Uterine smooth muscle cell (primary cell): ENCODE measurements at places on chromosomes 16 and 17. TPM values are rescaled to one million over a fixed set of nuclear protein-coding genes. Genes with fewer than 3 reads are reported as not detected.

The OR3A2 gene
- total RNA-seq: under 0.01 and 0.12 TPM in 2 replicates

The SLC35G6 gene
- total RNA-seq: not detected in 2 replicates

The SCNN1G gene
- total RNA-seq: not detected in 2 replicates

The KRTAP9-8 gene
- not detected in 2 replicates for total RNA-seq

The SOCS1 gene
- 3.9 and 5.0 TPM in 2 replicates for total RNA-seq

The PPM1E gene
- 0.55 and 1.2 TPM in 2 replicates for total RNA-seq

The CDRT4 gene
- 2.1 and 4.1 TPM in 2 replicates for total RNA-seq

The KLHL10 gene
- total RNA-seq: 0.12 TPM in 1 of 2 replicates, not detected in the other

The SPATA32 gene
- 0.12 TPM in 1 of 2 replicates, not detected in the other for total RNA-seq

The TK1 gene
- 84.1 and 209 TPM in 2 replicates for total RNA-seq

The SLC6A2 gene
- total RNA-seq: not detected in 2 replicates

The PPY gene
- total RNA-seq: not detected in 2 replicates

The ADAT1 gene
- 59.1 and 101 TPM in 2 replicates for total RNA-seq

The CLEC18A gene
- total RNA-seq: 0.12 and 0.22 TPM in 2 replicates

The SBK1 gene
- not detected in 2 replicates for total RNA-seq

The PLD6 gene
- 4.5 and 6.4 TPM in 2 replicates for total RNA-seq

The COX11 gene
- total RNA-seq: 41.2 and 82.0 TPM in 2 replicates

The MYH2 gene
- total RNA-seq: under 0.01 and 0.12 TPM in 2 replicates

The OMG gene
- 0.11 and 2.0 TPM in 2 replicates for total RNA-seq

The KRT34 gene
- total RNA-seq: 133 and 203 TPM in 2 replicates

The BAIAP3 gene
- 0.12 and 0.33 TPM in 2 replicates for total RNA-seq

The PRSS8 gene
- not detected in 2 replicates for total RNA-seq

The ANKRD40CL gene
- not detected in 2 replicates for total RNA-seq

The CDC27 gene
- 93.9 and 161 TPM in 2 replicates for total RNA-seq

The ALOX12B gene
- not detected in 2 replicates for total RNA-seq

The APOH gene
- total RNA-seq: not detected in 2 replicates

The APPBP2 gene
- 46.1 TPM in 2 replicates for total RNA-seq

The KRTAP4-5 gene
- total RNA-seq: not detected in 2 replicates

The NAGS gene
- total RNA-seq: 2.9 and 6.4 TPM in 2 replicates

The MYOCD gene
- 0.11 and 0.12 TPM in 2 replicates for total RNA-seq

The KRTAP9-4 gene
- not detected in 2 replicates for total RNA-seq

The YBX2 gene
- under 0.01 TPM in 2 replicates for total RNA-seq

The QRICH2 gene
- 3.0 and 6.2 TPM in 2 replicates for total RNA-seq

The CES5A gene
- total RNA-seq: not detected in 2 replicates

The EVPLL gene
- not detected in 2 replicates for total RNA-seq

The ITGB3 gene
- total RNA-seq: 27.8 and 43.0 TPM in 2 replicates

The FOXL1 gene
- 16.2 and 36.7 TPM in 2 replicates for total RNA-seq

The GUCY2D gene
- under 0.01 TPM in 2 replicates for total RNA-seq

The CX3CL1 gene
- under 0.01 TPM in 1 of 2 replicates, not detected in the other for total RNA-seq

The UNKL gene
- total RNA-seq: 7.9 and 8.2 TPM in 2 replicates

The BFAR gene
- total RNA-seq: 60.4 and 63.6 TPM in 2 replicates

The TBC1D3B gene
- total RNA-seq: 0.77 and 2.5 TPM in 2 replicates

The CCL4 gene
- not detected in 2 replicates for total RNA-seq

The KRT9 gene
- not detected in 2 replicates for total RNA-seq

The RUNDC3A gene
- not detected in 2 replicates for total RNA-seq

The PPP1R1B gene
- total RNA-seq: not detected in 2 replicates

The TP53TG3B gene
- not detected in 2 replicates for total RNA-seq

The CCL11 gene
- total RNA-seq: 0.12 TPM in 1 of 2 replicates, not detected in the other

The PIRT gene
- not detected in 2 replicates for total RNA-seq

The ASPHD1 gene
- total RNA-seq: 9.1 and 9.4 TPM in 2 replicates

The TNFRSF17 gene
- not detected in 2 replicates for total RNA-seq

The CAPNS2 gene
- 0.66 and 0.87 TPM in 2 replicates for total RNA-seq

The TMIGD1 gene
- total RNA-seq: not detected in 2 replicates

The PYDC1 gene
- total RNA-seq: not detected in 2 replicates

The SERPINF2 gene
- total RNA-seq: under 0.01 TPM in 1 of 2 replicates, not detected in the other
